Activated naive CD4-positive, alpha-beta T cell treated with anti-CD3 and anti-CD28 coated beads, Interleukin-2, amount 10 ng/mL, durations not matched to agents 7 days and 5 days (primary cell): ENCODE measurements at places on chromosomes 12 and 14.
A peak's percentile ranks its signal among the peaks of the same experiment; 100 is the strongest.

- DNase-seq = no peak
These were observed 1282.1 kb downstream of the TMEM121 start for GRCh38 chr14:106808458-106808857.

- no peak for DNase-seq
These were observed 209.5 kb upstream of the DIO3 start for GRCh38 chr14:101351769-101352168.

DNA sequence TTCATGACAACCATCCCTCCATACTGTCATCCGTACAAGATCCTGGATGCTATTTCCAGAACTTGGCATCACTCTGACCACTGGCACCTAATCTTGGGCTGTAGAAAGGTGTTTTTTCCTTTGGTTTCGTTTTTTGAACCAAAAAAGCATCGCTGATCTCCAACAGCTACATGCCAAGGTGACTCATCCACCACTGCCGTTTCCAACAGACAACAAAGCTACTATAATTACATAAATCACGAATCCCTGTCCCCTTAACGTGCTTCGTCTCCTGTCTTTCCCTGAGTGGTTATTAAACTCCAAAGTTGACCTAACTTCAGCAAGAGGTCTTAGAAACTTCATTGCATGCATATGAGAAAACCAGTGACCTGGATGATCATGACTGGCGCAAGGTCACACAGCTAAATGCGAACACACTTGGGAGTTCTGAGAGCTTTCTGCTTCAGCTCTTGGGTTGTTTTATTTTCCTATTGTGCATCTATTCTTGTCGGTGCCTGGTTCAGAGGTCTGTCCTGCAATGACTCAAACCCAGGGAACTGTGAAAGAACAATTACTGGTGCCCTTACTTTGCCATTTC is 99.9 kb downstream of the PPM1H start:
- DNase-seq = no peak

DNA sequence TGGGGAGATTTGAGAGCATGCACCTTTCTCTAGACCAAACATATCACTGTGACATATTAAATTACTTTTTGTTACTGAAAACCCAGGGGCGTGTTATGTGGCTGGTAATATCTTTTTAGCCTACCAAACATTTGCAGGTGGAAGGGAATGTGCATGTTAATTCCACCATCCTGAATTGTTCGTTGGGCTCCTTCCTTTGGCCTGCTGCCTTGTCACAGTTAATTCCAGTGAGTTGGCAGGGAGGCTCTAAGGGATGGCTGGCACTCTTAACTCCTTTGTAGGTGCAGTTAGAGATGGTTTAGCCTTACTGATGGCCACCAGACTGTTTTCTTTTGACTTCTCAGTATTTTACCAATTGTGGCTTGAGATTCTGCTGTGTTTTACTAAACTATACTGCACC is 64.5 kb downstream of the DIP2B start:
- no peak for DNase-seq

DNA sequence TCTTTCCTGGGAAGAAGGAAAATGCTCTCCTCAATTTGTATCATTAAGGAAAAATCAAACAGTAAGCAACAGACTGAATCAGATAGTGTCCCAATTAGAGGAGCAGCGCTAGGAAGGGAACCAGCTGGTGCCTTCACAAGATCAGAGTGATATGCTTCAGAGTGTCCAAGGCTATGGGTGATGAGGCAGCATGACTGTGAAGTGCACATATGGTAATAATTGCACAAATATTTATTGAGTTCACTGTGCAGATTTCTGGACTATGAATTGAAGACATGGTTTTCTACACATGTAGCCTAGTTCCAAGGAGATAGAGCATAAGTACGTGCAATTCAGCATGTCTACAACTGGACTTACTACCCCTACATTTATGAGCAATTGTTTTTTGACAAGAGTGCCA is 78.8 kb upstream of the EVL start:
- no peak for DNase-seq

DNA sequence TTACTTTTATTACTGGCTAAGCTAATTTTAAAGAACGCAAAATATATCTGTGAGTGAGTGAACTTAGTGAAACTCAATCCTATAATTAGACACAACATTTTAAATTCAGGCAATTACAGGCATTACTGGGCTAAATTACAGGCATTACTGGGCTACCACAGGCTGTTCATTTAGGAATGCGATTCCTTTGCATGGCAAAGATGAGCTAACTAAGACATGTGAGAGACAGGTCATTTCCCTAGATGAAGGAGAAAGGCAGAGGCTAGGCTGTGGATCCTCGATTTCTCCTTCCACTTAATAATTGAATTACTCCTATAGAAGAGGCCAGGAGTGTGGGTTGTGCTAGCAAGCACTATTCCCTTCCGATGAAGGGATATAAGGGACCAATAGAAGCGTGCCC is 429.4 kb upstream of the LMO3 start:
- DNase-seq = no peak

GRCh38 chr12:47856094-47856493 is 36.4 kb upstream of the HDAC7 start:
- no peak for DNase-seq

- no peak for DNase-seq
These were observed 88.4 kb downstream of the RPAP3 start for GRCh38 chr12:47617476-47617875.

GRCh38 chr12:34300376-34301250 is 278.3 kb downstream of the ALG10 start:
- DNase-seq = no peak

DNA sequence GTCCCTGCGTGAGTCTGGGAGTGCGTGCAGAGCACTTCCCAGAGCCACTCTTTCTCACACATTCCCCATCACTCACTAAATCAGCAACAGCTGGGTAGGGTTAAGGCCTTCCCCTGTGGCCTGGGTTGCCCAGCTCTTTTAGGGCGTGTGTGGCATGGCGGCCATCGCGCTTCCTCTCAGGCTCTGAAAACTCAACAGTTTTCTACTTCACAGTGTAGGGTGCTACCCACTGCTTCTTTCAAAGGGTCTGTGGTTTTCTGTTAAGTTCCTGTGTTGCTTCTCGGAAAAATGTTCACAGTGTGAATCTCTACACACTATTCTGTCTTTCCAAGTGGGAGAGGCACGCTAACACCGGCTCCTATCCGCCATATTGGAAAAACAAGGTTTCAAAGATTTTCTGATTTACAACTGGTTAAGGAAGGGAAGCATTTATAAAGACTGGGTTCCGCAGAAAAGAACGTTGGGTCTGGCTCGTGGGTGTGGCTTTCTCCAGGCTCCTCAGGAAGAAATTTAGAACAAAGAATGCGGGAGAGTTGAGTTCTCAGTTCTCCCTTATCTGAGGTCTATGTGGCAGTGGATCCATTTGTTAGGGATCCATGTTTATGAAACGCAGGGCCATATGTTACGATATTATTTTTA is 34.9 kb upstream of the AEBP2 start:
- DNase-seq = peak; percentile 41

- no peak for DNase-seq
These were observed 46.4 kb downstream of the EMP1 start for GRCh38 chr12:13242936-13243335.

DNA sequence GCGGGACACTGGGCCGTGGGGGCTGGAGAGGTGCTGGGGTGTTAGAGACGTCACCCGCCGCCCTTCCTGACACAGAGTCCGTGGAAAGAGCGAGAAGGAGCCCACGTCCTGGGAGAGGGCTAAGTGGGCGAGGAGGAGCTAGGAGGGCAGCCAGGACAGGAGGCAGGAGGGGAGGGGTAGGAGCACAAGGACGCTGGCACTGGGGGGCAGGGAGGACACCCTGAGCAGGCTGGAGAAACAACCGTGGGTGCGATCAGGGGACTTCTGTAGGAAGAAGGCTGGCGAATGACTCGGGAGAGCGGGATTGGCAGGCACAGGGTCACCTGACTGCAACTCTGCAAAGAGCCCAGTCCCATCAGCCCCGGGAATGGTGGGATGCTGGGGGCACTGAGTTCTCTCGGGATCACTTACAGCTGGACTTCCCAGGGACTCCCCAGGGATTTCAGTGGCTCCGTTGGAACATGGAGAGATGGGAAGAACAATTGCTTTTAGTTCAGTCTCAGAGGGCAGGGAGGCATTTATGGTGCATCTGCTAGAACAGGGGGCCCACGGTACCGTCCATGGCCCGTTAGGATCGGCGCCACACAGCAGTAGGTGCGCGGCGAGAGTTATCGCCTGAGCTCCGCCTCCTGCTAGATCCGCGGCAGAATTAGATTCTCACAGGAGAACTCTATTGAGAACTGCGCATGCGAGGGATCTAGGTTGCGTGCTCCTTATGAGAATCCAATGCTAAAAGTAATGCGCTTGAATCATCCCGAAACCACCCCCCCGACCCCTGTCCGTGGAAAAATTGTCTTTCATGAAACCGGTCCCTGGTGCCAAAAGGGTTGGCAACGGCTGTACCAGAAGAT is 24.3 kb downstream of the UBR7 start:
- DNase-seq = no peak

DNA sequence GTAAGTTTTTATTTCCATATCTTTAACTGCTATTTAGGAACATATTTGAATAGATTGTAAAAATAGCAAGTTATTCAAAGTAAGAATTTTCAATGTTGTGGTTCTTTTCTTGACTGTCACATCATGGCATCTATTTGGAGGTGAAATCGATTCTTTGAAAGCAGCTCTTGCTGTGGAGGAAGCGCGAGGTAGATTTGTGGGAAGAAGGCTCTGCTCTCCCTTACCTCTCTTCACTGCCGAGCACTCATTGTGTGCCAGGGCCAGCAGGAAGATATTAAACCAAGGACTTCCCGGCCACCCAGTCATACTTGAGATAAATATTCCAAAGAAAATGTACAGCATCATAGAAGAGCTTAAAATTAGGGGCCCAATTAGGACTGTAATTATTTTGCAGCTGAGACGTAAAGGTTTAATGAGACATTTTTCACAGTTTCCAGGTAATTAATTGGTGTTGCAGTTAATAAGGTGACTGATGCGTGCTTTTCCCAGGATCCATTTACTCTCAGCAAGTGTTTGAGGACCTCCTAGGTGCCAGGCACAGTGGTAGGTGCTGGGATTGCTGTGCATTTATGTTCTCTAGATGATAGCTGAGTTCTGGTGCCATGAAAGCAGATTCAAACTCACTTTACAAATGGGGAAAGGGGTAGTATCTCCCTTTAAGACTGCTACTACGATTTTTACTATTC is 89.2 kb upstream of the DYNC1H1 start:
- no peak for DNase-seq
